ENCODE measurements at places on chromosomes 7 and 10.

- no peak for DNase-seq
These were observed 60.1 kb upstream of the SP8 start for GRCh38 chr7:20846791-20847190.

DNA sequence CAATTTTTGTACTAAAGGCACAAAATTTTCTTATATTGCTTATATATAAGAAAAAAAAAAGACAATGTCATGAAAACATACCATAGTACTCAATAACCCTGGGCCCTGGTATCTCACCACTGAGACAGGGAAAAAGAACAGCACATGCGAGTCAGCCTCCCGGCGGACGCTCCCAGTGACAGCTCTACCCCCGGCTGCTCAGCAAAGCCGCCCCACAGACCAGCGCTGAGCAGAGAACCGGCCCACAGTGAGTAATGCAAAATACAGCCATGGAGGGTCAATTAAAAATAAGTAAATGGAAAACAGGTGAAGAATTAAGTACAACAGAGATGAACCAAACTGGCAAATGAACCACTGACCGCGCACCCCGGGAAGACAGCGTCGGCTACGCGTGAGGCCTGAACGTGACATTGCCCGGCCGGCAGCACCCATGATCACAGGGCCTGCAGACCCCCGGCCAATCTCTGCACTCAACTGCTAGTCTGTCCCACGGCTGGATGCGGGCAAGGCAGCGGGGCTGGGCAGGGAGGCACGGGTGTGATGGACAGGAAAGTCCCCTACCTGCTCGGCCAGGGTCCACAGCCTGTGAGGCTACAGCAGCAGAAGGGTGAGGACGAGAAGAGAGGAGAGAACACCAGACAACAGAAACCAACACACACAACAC is 175.9 kb downstream of the ZMYND11 start:
- DNase-seq: peak; percentile 55

GRCh38 chr7:101122933-101123702 is 3.8 kb upstream of the SERPINE1 start:
- DNase-seq: no peak

- DNase-seq: no peak
These were observed 11.7 kb downstream of the VSIR start for GRCh38 chr10:71761541-71762113.

DNA sequence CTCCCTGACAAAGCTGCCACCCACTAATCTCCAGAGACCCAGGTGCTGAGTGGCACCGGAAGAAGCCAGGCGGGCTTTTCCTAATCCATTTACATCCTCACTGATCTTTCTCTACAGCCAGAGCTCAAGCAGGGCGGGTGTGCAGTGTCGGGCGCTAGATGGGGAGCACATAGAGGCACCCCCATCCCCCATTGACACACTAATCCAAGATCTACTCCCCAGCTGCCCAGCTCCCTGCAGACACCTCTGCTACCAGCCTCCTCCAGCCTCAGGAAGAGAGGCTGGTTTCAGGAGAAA is 22.2 kb downstream of the FRMPD2 start:
- no peak for DNase-seq

- peak; percentile 2 for DNase-seq
These were observed 431.8 kb upstream of the MGMT start for GRCh38 chr10:129035052-129035827.

GRCh38 chr10:12201543-12201942 is 5.6 kb downstream of the CDC123 start:
- no peak for DNase-seq

GRCh38 chr10:126504063-126504760 is 115.9 kb upstream of the ADAM12 start:
- DNase-seq: peak; percentile 68

- DNase-seq: no peak
These were observed 704.9 kb upstream of the AUTS2 start for GRCh38 chr7:68893411-68893810.

GRCh38 chr10:58714409-58714808 is 201.7 kb downstream of the BICC1 start:
- DNase-seq: peak; percentile 56

- peak; percentile 61 for DNase-seq
These were observed 98.4 kb downstream of the PIP4K2A start for GRCh38 chr10:22615819-22616499.

DNA sequence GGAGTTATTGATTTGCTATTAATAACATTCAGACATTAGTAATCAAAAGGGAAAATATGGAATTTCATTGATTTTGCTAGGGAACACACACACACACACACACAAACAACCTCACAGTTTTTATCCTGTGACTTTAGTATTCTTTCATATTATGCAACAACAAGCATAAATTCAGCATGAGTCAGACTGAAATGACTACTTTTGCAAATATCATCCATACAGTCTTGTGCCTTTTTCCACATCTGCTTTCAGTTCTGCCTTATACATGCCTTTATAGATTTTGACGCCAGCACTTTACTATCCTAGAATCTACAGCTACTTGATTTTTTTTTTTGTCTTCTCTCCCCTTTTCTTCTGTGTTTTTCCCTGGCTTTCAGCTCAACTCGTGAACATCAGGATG is 975.8 kb upstream of the LRRTM3 start:
- DNase-seq: no peak

- no peak for DNase-seq
These were observed 109.0 kb downstream of the FZD1 start for GRCh38 chr7:91373111-91373800.

GRCh38 chr7:55366461-55367070 is 1.4 kb downstream of the LANCL2 start:
- DNase-seq: no peak

DNA sequence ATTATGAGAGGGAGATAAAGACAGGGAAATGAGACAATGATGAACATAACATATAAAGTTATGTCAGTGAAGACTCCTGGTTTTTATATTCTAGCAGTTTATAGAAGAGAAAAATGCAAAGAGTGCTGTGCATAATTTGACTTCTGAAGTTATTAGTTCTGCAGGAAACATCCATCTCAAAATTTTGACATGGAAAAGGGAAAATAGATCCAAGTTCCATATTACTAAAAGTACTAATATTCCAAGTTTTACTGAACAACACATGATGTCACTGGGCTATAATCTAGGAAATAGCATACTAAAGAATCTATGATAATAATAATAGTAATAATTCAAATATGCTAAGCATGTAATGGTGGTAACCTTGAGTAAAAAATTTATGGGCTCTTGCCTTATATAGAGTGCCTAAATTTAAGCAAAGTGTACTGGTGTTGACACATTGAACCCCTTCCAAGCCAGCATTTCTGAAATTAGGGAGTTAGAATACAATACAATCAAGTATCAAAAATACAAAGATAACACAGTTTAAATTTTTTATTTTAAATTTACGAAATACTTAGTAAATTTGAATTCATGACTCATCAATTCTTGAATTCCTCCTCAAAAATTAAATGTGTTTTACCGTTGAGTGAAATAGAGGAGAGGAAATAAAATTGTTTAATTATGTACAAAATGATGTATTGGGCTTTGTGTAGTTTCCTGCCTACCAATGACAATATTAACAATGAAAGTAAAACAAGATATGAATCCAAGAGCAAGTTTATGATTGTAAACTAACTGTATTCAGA is 102.8 kb upstream of the KCND2 start:
- DNase-seq: no peak

DNA sequence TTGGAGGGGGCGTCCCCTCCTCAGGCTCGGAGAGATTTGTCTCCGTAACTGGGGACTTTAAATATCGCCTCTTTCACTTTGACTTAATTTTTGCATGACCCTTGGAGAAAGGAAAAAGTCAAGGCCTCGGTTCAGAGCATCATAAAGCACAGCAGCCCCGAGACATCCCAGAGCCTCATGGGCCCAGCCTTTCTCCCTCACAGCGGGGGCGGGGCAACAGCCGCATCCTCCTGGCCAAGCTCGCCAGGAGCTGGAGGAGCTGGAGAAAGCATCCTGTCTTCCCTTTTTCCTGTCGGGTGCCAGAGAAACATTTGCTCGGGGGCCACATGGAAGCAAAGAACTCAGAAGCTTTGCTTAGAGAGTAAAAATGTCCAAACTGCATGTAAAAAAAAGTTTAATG is 43.6 kb upstream of the DPYSL4 start:
- DNase-seq: no peak

DNA sequence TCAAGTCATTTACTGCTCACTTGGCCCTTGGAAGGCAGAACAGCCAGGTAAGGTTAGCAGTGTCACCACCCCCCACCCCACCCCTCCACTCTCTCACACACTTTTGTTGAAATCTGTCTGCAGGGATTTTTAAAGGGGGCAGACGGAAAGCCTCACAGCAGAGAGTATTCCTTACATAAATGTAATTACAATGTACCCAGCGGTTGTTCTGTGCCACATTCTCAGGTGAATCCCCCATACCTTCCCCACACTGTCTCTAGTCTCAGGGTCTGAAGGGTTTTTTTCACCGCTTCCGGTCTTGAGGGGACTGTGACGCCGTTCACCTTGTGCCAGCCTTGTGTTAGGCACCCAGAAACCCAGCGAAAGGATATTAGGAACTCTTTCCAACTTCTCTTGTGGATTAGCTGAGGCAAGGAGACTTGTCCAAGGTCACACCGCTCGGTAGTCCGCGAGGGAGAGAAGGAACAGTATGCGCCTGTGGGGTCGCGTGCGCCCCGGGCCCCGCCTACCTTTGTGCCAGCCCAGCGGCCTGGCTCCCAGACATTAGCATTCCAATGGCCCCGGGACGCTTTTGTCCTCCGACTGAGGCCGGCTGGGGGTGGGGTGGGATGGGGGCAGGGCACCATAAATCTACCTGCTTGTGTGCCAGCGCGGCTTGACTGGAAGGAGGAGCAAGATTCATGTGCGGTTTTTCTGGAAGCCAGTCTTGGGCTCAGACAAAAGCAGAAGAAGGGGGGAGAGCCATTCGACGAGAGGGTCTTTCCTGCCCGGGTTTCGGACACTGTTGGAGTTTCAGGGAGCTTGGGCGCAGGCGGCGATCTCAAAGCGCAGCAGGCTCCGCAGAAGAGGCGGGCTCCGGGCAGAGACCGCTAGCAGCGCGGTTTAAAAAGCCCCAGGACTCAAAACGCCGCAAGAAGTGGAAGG is 4.5 kb downstream of the NEUROG3 start:
- DNase-seq: no peak

DNA sequence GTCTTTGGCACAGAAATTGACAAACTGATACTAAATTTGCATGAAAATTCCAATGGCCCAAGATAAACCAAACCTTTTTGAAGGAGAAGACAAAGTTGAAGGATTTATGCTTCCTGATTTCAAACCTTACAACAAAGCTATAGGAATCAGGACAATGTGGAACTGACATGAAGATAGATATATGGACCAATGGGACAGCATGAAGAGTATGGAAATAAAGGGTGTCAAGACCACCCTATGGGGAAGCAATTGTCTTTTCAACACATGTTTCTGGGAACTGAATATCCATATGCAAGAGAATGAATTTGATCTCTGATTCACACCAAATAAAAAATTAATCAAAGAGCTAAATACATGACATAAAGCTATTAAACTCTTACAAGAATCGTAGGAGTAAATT is 77.2 kb upstream of the ADARB2 start:
- no peak for DNase-seq

GRCh38 chr10:31926765-31927564 is 1.7 kb downstream of the ARHGAP12 start:
- no peak for DNase-seq

Data from AG10803 (cell line).